ENCODE measurements at places on chromosomes 2 and 18.

DNA sequence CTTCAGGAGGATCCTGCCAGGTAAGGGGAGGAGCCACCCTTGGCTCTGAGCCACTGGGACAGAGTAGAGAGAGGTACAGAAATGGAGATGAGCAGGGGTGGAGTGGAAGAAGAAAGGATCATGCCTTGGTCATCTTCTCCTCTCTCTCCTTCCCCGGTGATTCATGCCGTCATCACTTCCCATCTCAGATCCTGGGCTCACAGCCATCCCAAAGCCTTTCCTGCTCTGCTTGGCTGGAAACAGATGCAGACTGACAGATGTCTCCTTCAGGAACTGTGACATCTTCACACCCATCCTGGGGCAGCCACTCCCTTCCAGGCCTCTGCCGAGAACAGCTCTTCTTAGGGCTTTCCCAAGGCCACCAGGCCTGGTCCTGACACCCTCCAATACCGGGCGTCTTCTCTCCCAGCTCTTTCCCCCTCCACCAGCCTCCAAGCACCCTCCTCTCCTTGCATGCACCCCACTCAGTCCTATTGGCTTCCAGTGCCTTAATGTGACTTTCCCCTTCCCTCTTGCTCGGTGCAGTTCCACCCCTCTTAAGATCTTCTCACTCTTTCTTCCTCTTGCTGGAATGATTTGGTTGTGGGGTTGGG lies 58.3 kb upstream of the TNP1 start:
- no peak for DNase-seq

DNA sequence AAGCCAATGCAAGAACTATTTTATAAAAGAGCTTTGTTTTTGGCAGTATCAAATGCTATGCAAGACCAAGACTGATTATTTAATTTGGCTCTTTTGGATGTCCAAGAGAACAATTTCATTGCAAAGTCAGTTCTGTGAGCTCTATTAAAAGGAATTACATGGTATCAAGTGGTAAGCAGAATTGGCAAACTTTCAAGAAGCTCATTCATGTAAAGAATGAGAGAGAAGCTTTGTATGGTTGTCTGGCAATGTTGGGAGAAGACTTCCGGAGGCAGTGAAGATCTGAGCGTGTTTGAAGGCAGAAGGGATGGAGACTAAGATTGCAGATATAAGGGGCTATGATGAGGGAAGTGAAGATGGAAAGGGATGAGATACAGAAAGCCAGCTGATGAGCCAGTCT lies 49.6 kb downstream of the CPS1 start:
- DNase-seq = no peak

DNA sequence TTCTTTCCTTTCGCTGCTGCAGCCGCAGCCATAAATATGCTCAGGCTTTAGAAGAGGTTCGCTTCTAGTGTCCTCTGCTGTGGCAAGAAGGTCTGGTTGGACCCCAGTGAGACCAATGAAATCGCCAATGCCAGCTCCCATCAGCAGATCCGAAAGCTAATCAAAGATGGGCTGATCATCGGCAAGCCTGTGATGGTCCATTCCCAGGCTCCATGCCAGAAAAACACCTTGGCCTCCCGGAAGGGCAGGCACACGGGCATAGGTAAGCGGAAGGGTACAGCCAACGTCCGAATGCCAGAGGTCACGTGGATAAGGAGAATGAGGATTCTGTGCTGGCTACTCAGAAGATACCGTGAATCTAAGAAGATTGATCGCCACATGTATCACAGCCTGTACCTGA lies 2.6 kb upstream of the CATIP start:
- no peak for DNase-seq

DNA sequence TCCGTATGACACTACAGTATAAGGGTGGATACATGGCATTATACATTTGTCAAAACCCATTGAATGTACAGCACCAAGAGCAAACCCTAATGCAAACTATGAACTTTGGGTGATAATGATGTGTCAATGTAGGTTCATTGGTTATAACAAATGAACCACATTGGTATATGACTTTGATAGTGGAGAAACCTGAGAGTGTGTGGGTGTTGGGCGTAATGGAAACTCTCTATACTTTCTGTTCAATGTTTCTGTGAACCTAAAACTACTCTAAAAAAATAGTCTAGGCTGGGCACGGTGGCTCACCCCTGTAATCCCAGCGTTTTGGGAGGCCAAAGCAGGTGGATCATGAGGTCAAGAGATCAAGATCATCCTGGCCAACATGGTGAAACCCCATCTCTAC lies 6.5 kb upstream of the ACTG2 start:
- no peak for DNase-seq

DNA sequence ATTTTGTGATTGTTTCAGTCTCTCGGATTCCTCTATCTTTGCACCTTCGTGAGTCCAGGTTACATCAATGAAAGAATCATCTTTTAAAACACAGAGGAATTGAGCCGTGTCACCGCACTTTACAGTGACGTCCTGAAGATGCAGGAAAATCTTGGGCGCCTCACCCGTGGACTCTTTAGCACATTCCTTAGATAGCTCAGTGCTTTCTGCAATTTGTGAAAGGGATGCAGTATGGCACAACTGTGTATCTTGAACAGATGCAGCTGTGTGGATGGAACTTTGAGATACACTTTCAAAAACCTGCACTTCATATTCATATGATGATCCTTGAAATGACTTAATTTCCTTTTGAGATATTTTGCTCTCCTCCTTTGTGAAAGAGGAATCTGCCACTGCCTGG lies 50.9 kb downstream of the TTN start:
- DNase-seq = no peak

GRCh38 chr2:196170213-196170605 lies 1.2 kb downstream of the STK17B start:
- DNase-seq = peak; percentile 79

DNA sequence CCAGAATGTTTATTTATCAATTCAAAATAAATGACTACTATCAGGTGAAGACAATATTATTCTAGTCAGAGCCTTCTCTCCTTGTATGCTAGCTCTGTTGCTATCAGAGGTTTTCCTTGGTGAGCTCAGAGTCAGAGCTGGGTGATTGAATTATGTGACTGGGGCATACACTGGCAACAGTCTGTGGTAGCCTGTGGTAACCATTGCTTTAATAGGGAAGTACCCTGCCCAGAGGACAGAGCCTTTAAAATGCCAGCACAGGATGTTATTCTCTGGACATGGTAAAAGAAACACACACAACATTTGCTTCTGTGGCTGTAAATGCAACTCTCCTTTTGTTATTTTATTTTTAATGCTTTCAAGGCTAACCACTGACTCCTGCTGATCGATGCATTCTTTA lies 124.7 kb downstream of the PPP1R1C start:
- DNase-seq = peak; percentile 5

DNA sequence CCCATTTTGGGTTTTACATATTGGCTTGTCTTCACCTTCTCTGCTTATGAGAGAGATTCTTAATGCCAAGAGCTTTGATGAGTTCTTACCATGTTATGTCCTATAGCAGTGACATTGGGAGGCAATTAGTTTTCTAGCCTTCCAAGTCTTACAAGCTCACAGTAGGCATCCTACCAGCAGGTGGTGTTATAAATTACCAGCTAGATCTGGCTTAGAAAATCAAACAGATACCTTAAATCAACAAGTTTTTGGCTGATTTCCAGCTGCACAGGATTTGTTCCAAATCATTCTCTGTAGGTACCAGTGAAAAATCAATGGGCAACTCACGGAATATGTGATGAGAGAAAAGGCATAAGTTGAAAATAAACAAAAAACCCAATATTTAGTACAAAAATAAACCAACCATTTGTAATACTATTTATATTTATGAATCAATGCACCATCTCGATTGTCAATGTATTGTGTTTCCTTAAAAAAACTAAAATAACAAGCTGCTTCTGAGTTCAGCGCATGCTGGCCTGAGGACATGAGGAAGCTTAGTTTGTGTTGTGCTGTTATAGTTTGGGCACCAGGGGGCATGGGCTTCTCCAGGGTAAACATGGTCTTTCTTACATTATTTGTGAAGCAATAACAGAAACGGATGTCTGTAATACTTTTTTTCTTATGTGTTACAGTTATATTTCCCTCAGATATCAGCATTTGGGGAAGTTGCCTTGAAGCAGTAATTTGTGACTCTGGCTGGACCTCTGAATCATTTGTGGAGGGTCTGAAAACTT lies 34.1 kb upstream of the NXPH2 start:
- DNase-seq = peak; percentile 80

GRCh38 chr2:19881221-19881907 lies 20.4 kb downstream of the TTC32 start:
- DNase-seq = peak; percentile 52

- peak; percentile 92 for DNase-seq
Observed at GRCh38 chr2:102033031-102033749, 41.4 kb downstream of the IL1R2 start.

DNA sequence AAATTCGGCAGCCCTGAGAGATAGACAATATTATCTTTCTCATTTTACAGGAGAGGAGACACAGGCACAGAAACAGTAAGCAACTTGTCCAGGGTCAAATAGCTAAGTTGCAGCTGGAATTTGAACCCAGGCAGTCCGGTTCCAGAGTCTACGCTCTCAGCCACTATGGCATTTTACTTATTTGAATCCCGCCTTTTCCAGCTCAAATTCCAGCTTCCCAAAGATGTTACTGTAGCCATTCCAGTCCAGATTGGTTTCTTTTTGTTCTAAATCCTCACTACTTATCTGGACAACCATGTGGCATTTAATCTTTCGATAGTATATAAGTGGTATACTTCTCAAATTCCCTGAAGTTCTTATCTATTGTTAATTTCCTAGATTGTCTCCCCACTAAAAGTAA lies 125.7 kb downstream of the NBAS start:
- no peak for DNase-seq

GRCh38 chr2:65483763-65484162 lies 51.4 kb upstream of the SPRED2 start:
- no peak for DNase-seq

DNA sequence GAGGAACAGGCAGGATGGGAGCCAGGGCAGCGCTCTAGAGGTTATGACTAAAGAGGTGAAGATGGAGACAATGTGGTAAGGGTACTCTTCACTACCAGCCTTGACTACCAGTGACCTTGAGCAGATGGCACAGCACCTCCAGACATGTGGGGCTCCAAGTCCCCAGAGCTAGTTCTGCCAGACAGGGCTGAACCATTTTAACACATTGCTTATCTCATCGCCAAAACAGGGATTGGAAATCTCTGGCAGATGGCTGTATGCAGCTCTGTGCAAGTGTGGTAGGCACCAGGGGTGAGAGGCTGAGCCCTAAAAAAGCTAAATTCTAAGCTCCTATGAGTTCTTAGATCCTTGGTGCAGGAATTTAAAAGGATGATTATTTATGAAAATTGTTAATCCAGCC lies 41.3 kb downstream of the FSHR start:
- DNase-seq = no peak

DNA sequence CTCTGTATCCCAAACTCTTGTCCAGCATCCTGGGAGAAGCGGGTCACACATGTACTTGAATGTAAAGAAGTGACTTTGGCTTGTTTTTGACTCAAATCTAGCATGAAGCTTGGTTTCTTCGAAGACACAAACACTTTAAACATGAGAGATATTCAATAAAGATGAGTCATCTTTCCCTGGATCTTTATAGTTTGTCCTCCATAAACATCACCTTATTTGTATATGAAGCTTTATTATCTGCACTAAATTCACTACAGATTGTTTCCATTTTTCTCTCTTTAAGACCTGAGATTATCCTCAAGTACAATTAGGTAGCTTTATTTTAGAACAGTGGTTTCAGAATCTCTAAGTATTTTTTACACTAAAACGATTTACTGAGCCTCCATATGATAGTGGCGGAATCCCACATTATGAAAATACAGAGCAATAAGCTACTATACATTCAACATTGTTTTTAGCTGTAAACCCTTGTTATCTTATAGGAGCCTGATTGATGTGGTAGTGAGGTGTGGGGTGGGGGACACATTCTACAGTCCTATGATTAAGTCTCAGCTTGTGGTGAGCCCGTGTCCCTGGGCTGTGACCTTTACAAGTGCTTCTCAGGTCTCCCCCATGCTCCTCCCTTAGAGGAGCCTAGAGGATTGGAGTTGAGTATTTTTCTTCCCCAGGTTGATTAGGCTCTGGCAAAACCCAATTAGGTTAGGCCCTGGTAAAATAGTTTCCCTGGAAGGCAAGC lies 79.6 kb upstream of the RAPGEF4 start:
- DNase-seq = no peak

DNA sequence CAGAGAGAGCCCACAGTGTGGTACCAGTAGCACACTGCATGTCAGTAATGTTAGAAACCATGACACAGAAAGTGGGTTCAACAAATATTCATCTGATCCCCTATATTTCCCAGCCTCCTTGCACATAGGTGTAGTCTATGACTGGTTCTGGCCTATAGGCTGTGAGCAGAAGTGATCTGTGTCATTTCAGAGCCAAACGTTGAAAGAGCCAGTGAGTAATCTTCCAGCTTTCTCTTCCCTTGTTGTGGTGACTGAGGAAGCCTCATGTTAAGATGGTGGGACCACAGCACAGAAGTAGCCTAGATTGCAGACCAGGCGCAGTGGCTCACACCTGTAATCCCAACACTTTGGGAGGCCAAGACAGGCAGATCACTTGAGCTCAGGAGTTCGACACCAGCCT lies 4.1 kb downstream of the TMEM237 start:
- no peak for DNase-seq

DNA sequence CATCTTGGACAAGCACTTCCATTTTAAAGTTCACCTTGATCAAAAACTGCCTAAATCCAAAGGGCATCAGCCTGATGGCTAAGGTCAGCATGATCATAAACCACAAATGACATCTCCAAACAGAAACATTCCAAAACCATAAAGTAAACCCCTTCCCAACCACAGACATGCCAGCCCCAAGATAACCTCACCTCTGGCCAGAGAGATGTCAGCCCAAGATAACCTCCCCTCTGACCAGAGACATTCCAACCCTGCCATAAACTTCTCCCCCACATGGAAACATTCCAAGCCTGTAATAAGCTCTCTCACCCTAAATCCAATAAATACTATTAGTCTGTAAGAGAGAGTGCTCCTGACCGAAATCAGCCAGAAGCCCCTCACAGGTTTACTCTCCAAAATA lies 18.6 kb upstream of the MARCO start:
- no peak for DNase-seq

- DNase-seq = no peak
Observed at GRCh38 chr2:112904883-112905282, 6.1 kb upstream of the IL37 start.

DNA sequence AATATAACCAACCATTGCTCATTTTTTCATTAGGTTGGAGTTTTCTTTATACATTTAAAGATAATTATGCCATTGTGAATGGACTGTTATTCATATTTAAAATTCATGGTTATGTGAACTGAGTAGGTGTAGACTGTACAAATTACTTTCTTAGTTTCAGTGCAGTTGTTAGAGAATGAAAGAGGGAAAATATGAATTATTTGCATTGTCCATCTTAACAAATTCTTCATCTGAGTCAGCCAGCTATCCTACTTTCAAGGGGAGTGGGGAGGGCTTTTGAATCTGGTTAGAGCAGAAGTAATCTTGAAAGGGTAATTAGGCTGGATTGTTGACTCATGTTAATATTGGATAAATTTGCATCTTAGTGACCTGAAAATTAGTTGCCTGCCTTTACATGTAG lies 212.0 kb downstream of the MCFD2 start:
- DNase-seq = no peak

GRCh38 chr2:43887176-43887575 lies 48.4 kb downstream of the ABCG8 start:
- DNase-seq = no peak

Data from suppressor macrophage (primary cell).